ENCODE measurements at places on chromosomes 4 and X. TPM values are rescaled to one million over a fixed set of nuclear protein-coding genes. Genes with fewer than 3 reads are reported as not detected.

- no peak for DNase-seq
These were observed 136.5 kb downstream of the RAB28 start for GRCh38 chr4:13347517-13348125.

- no peak for DNase-seq
These were observed 72.6 kb upstream of the TET2 start for GRCh38 chr4:105074097-105074496.

GRCh38 chr4:174999407-174999806, 81.2 kb downstream of the ADAM29 start:
- no peak for DNase-seq

DNA sequence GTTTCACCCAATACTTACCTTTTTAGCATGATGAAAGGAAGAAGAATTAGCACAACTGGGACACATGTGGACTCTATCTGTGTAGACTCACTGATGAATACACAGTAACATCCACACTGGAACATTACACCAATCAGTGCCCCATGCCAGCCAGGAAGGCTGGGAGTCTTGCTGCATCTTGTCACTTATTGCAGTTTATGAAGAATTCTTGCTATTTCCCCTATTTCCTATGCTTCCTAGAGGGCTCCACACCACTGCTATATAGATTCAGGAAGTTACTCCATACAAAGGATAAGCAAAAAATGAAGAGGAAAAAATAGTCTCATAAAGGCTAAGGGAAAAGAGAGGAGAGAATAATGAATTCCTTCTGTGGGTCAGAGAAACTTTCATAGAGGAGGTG, 201.0 kb downstream of the CAMK2D start:
- DNase-seq = no peak

- no peak for DNase-seq
These were observed at the start of gene P2RY8 for GRCh38 chrX:1537031-1537715. TSS of gene P2RY8 (minus strand) at chrX:1537185. CDS start at chrX:1466558, 70,627 bp downstream.

DNA sequence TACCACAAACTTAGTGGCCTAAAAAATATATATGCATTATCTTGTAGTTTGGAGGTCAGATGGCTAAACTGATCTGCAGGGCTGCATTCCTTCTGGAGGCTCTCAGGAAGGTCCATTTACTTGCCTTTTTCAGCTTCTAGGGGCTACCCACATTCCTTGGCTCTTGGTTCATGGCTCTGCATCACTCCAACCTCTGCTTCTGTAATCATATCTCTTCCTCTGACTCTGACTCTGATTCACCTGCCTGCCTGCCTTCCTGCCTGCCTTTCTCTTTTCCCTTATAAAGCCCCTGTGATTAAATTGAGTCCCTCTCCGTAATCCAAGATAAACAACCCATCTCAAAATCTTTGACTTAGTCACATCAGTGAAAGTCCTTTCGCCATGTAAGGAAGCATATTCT, 25.0 kb upstream of the FRMPD4 start:
- DNase-seq = no peak

DNA sequence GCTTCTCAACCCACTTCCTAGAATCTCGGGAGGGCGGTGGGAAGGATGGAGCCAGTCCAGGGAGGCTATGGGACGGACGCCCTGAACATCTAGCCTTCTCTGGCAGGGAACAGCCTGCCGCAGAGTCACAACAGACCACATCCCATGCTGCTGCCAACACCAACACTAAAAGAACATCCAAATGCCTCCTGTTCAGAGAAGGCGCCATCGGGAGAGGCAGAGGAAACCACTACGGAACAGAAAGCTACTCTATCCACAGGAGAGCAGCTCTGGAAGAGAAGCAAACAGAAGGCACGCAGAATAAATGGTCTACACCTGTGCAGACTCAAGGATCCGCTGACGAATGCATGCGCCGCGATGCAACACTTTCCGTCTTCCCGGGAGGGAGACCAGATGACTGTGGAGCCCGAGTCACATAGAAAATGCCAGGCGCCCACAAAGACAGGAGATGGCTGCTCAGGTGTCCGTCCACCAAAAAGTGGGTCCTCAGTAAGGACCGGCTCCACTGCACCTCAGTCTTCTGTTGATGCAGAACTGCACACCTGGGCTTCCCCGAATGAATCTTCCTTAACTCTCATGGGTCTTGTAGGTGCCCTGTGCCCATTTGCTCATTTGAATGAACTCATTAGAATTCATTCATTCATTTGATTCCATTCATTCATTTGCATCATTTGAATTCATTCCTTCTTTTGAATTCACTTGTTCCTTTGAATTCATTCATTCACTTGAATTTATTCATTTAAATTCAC, 217.5 kb downstream of the DHRSX start:
- DNase-seq = no peak

- DNase-seq = no peak
These were observed 121.2 kb upstream of the TET2 start for GRCh38 chr4:105025263-105026017.

- DNase-seq = no peak
These were observed 348.7 kb upstream of the HAND2 start for GRCh38 chr4:173878701-173879100.

DNA sequence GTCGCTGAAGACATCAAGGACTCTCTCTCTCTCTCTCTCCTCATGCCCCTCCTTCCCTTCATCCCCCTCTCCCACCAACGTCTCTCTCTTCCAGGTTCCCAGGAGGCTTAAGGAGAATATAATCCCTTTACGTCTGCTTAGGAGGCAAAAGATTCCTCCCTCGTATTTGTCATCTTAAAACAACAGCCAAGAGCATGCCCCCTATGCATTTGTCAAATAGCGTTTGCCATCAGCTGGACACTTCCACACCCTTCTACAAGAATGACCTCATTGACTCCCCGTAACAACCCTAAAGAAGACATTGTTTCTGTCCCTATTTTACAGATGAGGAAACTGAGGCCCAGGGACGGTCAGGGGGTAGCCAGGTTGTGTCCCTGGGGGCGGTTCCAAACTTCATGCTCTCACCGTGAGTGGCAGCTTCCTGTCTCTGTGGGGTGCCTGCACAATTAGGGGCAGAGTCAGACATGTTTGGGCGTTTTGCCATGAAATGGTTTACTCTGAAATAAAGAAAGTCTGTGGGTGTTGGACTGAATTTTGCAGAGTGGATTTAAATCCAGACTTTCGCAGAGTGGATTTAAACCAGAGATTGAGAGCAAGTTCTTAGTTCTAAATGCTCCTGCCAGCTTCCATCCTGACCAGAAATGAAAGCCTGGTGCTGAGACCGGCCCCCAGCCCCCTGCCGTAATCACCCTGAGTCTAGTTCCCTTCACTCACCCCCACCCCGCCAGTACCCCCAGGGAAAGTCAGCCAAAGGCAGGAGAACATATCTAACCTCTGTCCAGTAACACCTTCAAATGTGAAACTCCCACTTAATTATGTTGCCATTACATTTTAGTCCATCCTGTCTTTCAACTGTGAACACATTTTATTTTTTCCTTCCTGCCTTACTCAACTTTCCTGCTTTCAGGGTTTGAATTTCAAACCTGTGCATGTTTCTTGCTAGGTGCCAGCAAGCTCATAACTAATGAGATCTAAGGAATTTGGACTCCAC, 44.3 kb upstream of the TBL1X start:
- no peak for DNase-seq

GRCh38 chr4:179530958-179531357, 2088.7 kb upstream of the AGA start:
- DNase-seq = no peak

- DNase-seq = no peak
These were observed 73.6 kb upstream of the MID1IP1 start for GRCh38 chrX:38727668-38728067.

GRCh38 chrX:134502686-134503085, 42.7 kb downstream of the HPRT1 start:
- no peak for DNase-seq

- no peak for DNase-seq
These were observed 14.1 kb downstream of the PAPSS1 start for GRCh38 chr4:107705742-107706556.

DNA sequence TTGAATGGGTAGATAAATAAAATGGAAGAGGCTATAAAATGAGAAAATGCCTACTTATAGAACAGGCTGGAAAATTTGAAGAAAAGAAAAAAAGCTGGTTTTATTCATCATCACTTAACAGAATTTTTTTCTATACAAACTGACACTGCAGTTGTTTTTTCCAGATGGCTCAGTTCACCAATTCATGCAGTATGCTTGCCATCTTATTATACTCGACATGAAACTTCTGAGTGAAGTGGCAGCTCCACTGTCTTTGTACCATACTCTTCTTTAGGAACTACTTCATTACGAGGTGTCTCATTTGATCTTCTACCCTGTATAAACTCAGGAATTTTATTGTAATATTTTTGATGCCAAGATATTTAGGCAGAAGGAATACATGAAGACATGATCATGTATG, 153.0 kb downstream of the KDM6A start:
- no peak for DNase-seq

DNA sequence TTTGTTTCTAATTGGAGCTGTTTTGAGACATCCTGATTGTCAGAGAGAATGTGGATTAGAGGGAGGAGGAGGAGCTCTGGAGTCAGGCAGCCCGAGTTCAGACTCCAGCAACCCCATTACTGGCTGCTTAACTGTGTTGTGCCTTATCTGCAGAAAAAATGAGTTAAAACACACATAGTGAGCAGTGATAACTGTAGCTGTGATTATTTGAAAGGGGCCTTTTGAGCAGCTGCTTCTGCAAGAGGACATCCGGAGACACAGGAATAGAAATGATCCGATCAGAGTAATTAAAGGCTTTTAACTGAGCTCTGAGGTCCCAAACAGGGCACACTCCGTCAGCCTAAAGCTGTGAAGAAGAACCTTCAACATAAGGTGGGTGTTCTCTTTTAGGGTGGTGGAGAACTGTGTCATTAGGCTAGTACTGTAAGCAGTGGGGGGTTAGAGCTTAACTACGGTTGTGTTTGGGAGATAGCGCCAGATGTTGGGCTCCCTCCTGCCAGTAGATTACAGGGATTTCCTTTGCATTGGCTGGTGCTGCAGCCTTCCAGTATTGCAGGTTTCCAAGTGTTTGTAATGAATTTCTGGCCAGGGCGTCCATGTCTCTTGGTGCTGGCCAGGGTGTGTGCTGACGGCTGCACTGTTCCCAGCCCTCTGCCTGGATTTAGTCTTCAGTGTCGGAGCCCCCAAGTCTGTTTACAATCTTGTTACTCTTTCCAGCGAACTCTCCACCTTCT, 24.3 kb downstream of the ADD1 start:
- DNase-seq = no peak

DNA sequence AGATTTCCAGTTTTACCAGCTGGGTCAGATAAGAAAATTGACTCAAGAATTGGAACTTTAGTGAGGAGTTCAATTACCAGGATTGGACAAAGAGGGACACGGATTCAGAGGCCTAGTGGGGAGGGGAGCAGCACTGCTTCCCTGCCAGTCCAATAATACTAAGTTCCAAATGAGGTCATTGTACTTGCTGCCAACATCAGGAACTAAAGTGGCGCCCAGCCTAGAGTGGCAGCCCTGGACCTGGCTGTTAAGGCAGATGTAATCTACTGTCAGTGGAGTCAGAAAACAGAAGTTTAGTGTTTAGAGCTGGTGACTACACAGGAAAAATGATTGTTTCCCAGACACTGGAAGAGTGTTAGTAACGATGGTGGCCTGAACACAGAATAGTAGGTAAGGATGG, 42.7 kb upstream of the RAPGEF2 start:
- no peak for DNase-seq

- no peak for DNase-seq
These were observed 62.3 kb upstream of the SCRG1 start for GRCh38 chr4:173461170-173461569.

- no peak for DNase-seq
These were observed 7.0 kb downstream of the APBB2 start for GRCh38 chr4:41207291-41207831.

- no peak for DNase-seq
These were observed 19.8 kb upstream of the PPARGC1A start for GRCh38 chr4:23909671-23910070.

DNA sequence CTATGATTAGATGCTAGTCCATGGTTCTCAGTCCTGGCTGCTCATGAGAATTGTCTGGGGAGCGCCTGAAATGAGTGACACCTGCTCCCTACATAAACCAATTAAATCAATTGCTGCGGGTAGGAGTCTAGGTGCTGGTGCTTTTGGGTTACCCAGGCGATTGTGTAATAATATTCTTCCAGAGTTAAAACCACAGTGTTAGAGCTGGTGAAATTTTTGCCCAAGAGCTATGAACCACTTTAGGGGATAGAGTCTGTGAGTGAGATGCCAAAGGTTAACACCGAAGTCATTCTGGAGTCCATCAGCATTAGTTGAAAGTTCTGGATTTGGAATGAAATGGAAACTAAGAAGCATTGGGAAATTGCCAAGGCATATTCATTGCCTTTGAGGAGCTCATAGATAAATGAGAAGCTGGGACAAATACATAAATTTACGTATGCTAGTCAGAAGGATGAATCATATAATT, 15.3 kb downstream of the PDK3 start:
- DNase-seq = no peak

DNA sequence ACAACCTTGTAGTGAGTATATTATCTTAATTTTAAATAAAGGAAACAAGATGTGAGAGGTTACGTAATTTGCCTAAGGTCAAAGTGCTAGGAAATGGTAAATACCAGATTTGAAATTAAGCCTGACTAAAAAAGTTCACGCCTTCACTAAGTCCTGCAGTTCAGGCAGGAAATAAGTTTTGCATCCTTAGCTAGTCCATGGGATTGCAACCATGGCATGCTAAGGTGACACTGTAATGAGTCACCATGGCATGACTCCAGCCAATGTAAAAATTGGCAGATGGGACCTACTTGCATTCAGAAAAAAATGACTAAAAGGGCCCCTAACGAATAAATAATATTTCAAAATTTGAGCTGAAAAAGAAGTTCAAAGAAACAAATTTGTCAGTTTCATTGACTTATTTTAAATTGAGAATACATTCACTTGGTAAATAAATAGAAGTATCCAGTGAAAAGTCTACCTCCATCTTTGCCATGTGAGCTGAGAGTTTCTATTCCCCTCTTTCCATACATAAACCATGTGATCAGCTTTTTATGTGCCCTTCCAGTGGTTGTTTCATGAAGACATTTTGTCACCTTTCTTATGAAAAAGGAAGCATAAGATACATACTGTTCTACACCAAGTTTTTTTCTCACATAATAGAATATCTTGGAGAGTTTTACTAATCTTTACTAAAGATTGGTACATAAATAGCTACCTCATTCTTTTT, 72.4 kb downstream of the ANKRD50 start:
- DNase-seq = no peak

DNA sequence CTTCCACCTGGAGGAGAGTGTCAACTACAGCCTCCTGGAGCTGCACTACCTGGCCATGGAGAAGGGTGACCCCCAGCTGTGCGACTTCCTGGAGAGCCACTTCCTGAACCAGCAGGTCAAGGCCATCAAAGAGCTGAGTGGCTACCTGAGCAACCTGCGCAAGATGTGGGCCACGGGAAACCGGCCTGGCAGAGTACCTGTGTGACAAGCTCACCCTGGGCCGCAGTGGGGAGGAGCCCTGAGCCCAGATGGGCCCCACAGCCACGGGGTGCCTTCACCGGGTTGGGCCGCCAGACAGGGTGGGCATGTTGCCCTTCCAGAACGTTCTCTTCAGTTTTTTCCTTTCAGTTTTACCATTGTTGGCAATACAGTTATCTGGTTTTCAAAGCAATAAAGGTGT, 15.2 kb upstream of the FAM47A start:
- DNase-seq = no peak

ADAMTS3 gene
- total RNA-seq = 20.4 TPM

G6PD gene
- 16.3 TPM for total RNA-seq

MAML3 gene
- total RNA-seq = 7.7 TPM

NSUN7 gene
- total RNA-seq = 11.0 TPM

NUP62CL gene
- 1.6 TPM for total RNA-seq
